ENCODE measurements at places on chromosomes 1 and 21. TPM values are rescaled to one million over a fixed set of nuclear protein-coding genes. Genes with fewer than 3 reads are reported as not detected.

The TADA1 gene
- total RNA-seq: 13.6 TPM

The TSPEAR gene
- total RNA-seq: 0.47 TPM

The HSF2BP gene
- total RNA-seq: 0.65 TPM

The TRAF5 gene
- total RNA-seq: 13.5 TPM

The FGR gene
- total RNA-seq: 0.74 TPM

The NTRK1 gene
- not detected for total RNA-seq

The SH2D1B gene
- total RNA-seq: 0.05 TPM

The NOS1AP gene
- total RNA-seq: 0.70 TPM

The NUF2 gene
- total RNA-seq: 5.3 TPM

The RGS16 gene
- 1.2 TPM for total RNA-seq

The UBE2Q1 gene
- total RNA-seq: 58.8 TPM

The LIPI gene
- total RNA-seq: not detected

The LGALS8 gene
- 140 TPM for total RNA-seq

The LCK gene
- total RNA-seq: 0.09 TPM

The FALEC gene
- total RNA-seq: not detected

The MPZ gene
- 1.0 TPM for total RNA-seq

The OR2G6 gene
- total RNA-seq: not detected

The PDPN gene
- total RNA-seq: 65.0 TPM

The HFM1 gene
- 0.14 TPM for total RNA-seq

The CEP85 gene
- 13.9 TPM for total RNA-seq

The ALX3 gene
- total RNA-seq: not detected

The NHLH1 gene
- total RNA-seq: under 0.01 TPM

The ITGB3BP gene
- 21.0 TPM for total RNA-seq

The GSTM1 gene
- total RNA-seq: 8.5 TPM

The GNAT2 gene
- not detected for total RNA-seq

The CD1E gene
- total RNA-seq: not detected

The UCK2 gene
- total RNA-seq: 86.3 TPM

The RGS8 gene
- not detected for total RNA-seq

The FAM163A gene
- total RNA-seq: 0.05 TPM

The OR2T33 gene
- total RNA-seq: not detected

The FYB2 gene
- total RNA-seq: not detected

The CFHR5 gene
- total RNA-seq: not detected

The MAP10 gene
- total RNA-seq: 1.2 TPM

The ANGPTL3 gene
- not detected for total RNA-seq

The SAMD11 gene
- total RNA-seq: 0.68 TPM

The DNAJC6 gene
- 11.9 TPM for total RNA-seq

The IBA57 gene
- 9.5 TPM for total RNA-seq

The VANGL2 gene
- total RNA-seq: 0.05 TPM

The GPR25 gene
- not detected for total RNA-seq

The GPA33 gene
- total RNA-seq: not detected

The GRHL3 gene
- not detected for total RNA-seq

The NECTIN4 gene
- total RNA-seq: 0.17 TPM

The SPATA45 gene
- not detected for total RNA-seq

The PDE4B gene
- total RNA-seq: 156 TPM

The FAM78B gene
- total RNA-seq: 1.2 TPM

The MCOLN3 gene
- total RNA-seq: not detected

The TSPAN2 gene
- 1.3 TPM for total RNA-seq

The DMRTA2 gene
- total RNA-seq: not detected

The FCER1G gene
- total RNA-seq: not detected

The SLC45A3 gene
- 34.9 TPM for total RNA-seq

The HSD3B1 gene
- total RNA-seq: not detected

The FCRL6 gene
- not detected for total RNA-seq

The AVPR1B gene
- total RNA-seq: 0.05 TPM

The PRRX1 gene
- 0.17 TPM for total RNA-seq
